ENCODE measurements at places on chromosomes 3 and 15. TPM values are rescaled to one million over a fixed set of nuclear protein-coding genes. Genes with fewer than 3 reads are reported as not detected.

- DNase-seq, result no peak
Measured at GRCh38 chr3:65827076-65827475, 211.6 kb downstream of the MAGI1 start.

- DNase-seq, result no peak
Measured at GRCh38 chr3:9214599-9214998, 34.8 kb downstream of the SRGAP3 start.

- DNase-seq, result peak; percentile 87
Measured at GRCh38 chr15:90062462-90062932, 39.8 kb downstream of the IDH2 start.

GRCh38 chr15:48748535-48748934 lies 62.3 kb downstream of the CEP152 start:
- DNase-seq, result no peak

- no peak for DNase-seq
Measured at GRCh38 chr3:122920986-122921385, 106.6 kb downstream of the SEMA5B start.

Gene NRROS
- total RNA-seq, result 19.5 TPM

Gene HRH1
- total RNA-seq, result 12.0 TPM

Gene PODXL2
- 3.7 TPM for total RNA-seq

Gene TM4SF4
- total RNA-seq, result 0.49 TPM

Gene GOLGA6L7
- not detected for total RNA-seq

Gene XIRP1
- total RNA-seq, result not detected

Data from upper lobe of right lung (tissue), 1 donor.